Camera-type eye (tissue), 1 donor: ENCODE measurements at places on chromosomes 16 and 17. TPM values are rescaled to one million over a fixed set of nuclear protein-coding genes. Genes with fewer than 3 reads are reported as not detected.

Gene FCSK
- 20.0 TPM for total RNA-seq

Gene TRPV3
- 0.55 TPM for total RNA-seq

Gene KRTAP2-1
- not detected for total RNA-seq

Gene IGF2BP1
- total RNA-seq = 12.0 TPM

Gene MAPT
- total RNA-seq = 41.3 TPM

Gene MT1F
- total RNA-seq = 0.77 TPM

Gene NOD2
- total RNA-seq = 2.3 TPM

Gene CIITA
- total RNA-seq = 3.8 TPM

Gene SHISA9
- total RNA-seq = 2.7 TPM

Gene AANAT
- total RNA-seq = 18.0 TPM

Gene TACO1
- 14.3 TPM for total RNA-seq

Gene CES4A
- total RNA-seq = 8.9 TPM

Gene KRTAP4-4
- total RNA-seq = not detected

Gene NHERF2
- 36.8 TPM for total RNA-seq

Gene FLYWCH2
- total RNA-seq = 46.7 TPM

Gene USH1G
- total RNA-seq = 0.66 TPM

Gene SULT1A2
- total RNA-seq = not detected

Gene CD300LB
- 0.71 TPM for total RNA-seq

Gene PSMB3
- 84.8 TPM for total RNA-seq

Gene CASKIN1
- total RNA-seq = 7.3 TPM

Gene MRM3
- total RNA-seq = 20.0 TPM

Gene MYCBPAP
- 0.88 TPM for total RNA-seq

Gene MIEN1
- 14.2 TPM for total RNA-seq

Gene CHAD
- 1.4 TPM for total RNA-seq

Gene CD300E
- total RNA-seq = not detected

Gene TNFRSF13B
- total RNA-seq = not detected

Gene KRTAP4-9
- total RNA-seq = not detected

Gene CIAPIN1
- total RNA-seq = 54.2 TPM

Gene SOX9
- 83.6 TPM for total RNA-seq

Gene NT5C3B
- 70.3 TPM for total RNA-seq

Gene TBC1D26
- total RNA-seq = 2.9 TPM

Gene CD300LG
- 0.38 TPM for total RNA-seq

Gene KCNJ18
- total RNA-seq = not detected

Gene CEP112
- total RNA-seq = 45.2 TPM

Gene CCL17
- not detected for total RNA-seq

Gene IRX3
- total RNA-seq = 6.7 TPM

Gene LGALS9B
- not detected for total RNA-seq

Gene TNS4
- total RNA-seq = 1.8 TPM

Gene MYH1
- total RNA-seq = 3.8 TPM

Gene ITGA2B
- total RNA-seq = 9.0 TPM

Gene GNGT2
- total RNA-seq = 134 TPM

Gene CEP20
- total RNA-seq = 51.2 TPM

Gene ABCC12
- not detected for total RNA-seq

Gene ASPA
- total RNA-seq = 5.4 TPM

Gene PNMT
- 1.2 TPM for total RNA-seq
